Activated T-helper 1 cell treated with Interleukin-2 at 50 U/mL for 16 hours (primary cell): ENCODE measurements at places on chromosomes 16 and 17.

- DNase-seq: no peak
Measured at GRCh38 chr16:68481636-68482035, 33.3 kb upstream of the SMPD3 start.

DNA sequence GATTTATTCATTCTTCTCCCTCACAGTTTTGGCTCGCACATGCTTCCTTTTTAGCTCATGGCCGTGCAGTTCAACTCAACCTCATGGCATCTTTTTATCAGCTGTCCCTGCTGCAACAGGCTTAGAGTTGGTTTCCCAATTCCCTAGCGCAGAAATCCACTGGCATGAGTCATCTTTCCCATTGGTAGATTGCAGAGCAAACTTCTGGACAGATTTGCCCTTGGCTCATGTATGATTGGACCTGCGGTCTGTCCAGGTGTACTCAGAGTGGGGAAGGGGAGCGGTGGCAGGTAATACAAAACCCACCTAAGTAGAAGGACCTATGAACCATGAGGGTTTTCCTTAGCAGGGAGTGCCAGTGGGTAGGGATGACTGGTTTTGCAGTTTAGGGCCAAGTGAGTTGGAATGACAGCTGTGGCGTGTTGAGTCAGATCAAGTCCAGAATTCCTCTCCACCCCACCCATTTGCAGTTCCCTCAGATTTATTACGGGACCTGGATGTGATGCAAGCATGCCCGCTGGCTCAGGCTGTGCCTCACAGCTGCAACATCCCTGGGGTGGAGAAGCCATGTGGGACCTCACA is 584.7 kb downstream of the WWOX start:
- DNase-seq: no peak

DNA sequence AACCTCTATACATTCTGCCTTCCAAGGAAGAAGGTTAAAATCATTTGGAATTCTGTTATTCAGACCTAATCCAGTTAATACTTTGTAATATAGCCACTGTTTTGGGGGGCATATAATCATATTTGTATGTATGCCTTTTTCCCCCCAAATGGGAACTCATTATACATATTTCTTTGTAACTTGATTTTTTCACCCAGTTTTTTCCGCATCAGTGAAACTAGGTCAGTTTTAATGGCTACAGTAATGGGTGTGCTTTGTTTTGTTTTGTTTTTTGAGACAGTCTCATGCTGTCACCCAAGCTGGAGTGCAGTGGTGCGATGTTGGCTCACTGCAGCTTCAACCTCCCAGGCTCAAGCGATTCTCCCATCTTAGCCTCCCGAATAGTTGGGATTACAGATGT is 54.9 kb downstream of the WWP2 start:
- DNase-seq: no peak

GRCh38 chr17:75909051-75909811 is 4.5 kb upstream of the MRPL38 start:
- no peak for DNase-seq

- DNase-seq: no peak
Measured at GRCh38 chr16:67407788-67408452, 8.4 kb downstream of the ZDHHC1 start.

- DNase-seq: no peak
Measured at GRCh38 chr16:52068447-52069074, 478.4 kb downstream of the TOX3 start.

DNA sequence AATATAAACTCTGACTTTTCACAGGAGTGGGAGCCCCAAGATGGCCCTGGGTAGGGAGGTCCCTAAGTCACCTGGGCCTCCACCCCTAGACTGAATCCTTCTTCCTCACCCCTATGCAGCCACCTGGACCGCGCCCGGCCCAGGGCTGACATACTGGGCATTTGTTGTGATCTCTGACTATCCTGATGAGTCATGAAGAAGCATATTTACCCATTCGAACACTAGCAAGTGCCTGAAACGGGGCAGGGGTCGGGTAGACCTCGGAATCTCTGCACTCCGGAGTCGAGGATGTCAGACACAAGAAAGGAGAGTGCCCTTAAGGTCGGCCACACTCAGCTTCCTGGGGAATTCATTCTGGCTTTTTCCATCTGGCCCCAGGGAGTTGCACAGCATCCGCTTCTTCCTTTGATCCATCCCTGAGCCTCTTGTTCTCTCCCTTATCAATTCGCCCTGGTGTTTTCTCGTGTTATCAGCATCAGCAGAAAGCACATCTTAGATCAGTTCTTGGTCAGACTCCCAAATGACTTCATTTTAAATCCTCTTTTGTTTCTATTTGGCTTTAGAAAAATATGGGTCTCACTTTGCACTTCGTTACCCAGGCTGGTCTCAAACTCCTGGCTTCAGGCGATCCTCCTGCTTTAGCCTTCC is 10.4 kb downstream of the METTL22 start:
- no peak for DNase-seq

- no peak for DNase-seq
Measured at GRCh38 chr17:27456681-27457359, 572 bp downstream of the KSR1 start.

DNA sequence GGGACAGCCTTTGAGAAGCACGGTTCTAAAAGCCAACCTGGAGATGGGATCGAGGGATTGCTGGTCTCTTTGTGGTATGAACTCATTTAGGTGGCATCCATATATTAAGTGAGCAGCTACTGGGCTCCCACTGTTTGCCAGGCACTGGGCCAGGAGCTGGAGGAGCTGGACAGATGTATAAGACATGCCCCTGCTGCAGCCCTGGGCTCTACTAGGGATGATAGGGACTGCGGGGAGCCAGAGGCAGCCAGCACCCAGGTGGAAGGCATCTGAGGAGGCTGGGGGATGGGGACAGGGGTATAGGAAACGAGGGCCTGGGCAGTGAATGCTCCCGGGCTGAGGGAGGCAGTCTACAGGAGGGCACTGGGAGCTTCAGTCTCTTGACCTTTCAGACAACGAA is 53.0 kb upstream of the MEAK7 start:
- no peak for DNase-seq

DNA sequence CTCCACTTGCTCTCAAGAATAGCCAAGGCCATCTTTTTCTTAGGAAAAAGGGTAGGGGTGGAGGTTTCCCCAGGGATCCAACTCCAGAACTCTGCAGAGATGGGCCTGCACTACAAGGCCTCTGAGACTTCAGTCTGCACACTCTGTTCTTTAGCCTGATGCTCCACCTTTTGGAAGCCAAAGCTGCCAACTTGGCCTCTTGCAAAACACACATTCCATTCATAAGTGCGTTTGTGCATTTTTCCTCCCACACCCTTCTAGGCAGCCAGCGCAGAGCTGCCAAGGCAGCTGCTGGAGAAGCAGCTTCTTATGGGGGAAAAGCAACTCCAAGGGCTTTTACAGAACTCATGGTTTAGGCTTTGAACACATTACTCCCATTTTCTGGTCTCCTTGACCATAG is 45.3 kb downstream of the REXO5 start:
- no peak for DNase-seq

- no peak for DNase-seq
Measured at GRCh38 chr17:70190959-70191805, 21.9 kb downstream of the KCNJ2 start.

- DNase-seq: no peak
Measured at GRCh38 chr16:88349903-88350900, 32.6 kb upstream of the ZNF469 start.

GRCh38 chr17:35612924-35613521 is 25.9 kb downstream of the AP2B1 start:
- no peak for DNase-seq

GRCh38 chr17:11296994-11297393 is 56.0 kb downstream of the SHISA6 start:
- DNase-seq: no peak

- DNase-seq: no peak
Measured at GRCh38 chr16:58670177-58670576, 14.4 kb downstream of the SLC38A7 start.

DNA sequence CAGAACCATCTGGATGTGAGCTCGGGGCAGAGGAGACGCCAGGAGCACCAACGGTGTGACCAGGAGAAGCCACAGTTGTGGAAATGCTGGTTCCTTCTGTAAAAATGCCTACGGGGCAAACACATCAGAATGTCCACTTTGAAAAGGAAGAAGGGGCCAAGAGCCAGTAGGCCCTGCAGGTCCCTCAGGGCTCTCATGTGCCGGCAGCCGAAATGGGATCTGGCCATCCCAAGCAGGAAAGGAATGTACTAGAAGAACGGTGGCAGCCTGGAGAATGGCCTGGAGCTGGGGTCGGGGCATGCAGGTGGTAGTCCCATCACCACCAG is 162.1 kb upstream of the PLCG2 start:
- no peak for DNase-seq

GRCh38 chr17:71183066-71183660 is 937.7 kb upstream of the SOX9 start:
- no peak for DNase-seq

- DNase-seq: no peak
Measured at GRCh38 chr16:79318143-79318899, 282.2 kb downstream of the MAF start.

DNA sequence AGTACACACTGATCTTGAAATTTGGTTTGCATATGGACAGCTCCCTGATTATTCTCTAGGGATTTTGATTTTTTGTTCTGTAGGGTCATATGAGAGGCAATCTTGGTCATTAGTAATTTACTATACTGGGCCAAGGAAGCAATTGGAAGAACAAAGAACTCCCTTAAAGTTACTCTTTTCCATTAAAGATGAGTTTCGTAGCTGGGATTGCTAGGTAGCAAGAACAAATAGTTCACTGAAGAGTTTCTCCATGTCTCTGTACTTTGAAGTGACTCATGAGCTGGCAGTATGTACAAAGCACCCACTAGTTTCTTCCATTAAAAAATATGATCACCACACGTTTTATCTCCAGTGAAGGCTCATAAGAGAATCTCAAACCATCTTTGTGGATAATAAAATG is 6.2 kb upstream of the BCAS3 start:
- no peak for DNase-seq

GRCh38 chr16:89020925-89021595 is 44.1 kb upstream of the CBFA2T3 start:
- no peak for DNase-seq
